ENCODE measurements at places on chromosomes 1 and 21.

GRCh38 chr1:217389895-217390294, 241.0 kb downstream of the GPATCH2 start:
- no peak for DNase-seq

DNA sequence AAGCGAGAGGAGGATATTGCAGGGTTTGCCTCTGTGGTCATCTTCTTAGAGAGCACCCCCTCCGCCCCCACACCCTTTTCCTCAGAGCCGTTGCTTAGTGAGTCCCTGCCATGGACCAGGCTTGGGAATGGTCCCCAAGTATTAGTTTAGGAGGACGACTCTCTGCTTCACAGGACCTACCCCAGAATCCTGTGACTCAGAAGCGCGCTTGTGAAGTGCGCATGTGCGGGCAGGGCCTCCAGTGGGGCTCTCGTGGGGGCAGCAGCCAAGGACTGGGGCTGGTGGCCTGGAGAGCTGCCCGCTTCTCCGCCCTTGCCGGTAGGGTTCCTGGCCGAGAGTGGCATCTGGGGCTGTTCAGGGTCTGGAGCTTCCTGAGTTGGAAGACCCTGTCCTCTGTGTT, 37.3 kb upstream of the HMGN1 start:
- no peak for DNase-seq

DNA sequence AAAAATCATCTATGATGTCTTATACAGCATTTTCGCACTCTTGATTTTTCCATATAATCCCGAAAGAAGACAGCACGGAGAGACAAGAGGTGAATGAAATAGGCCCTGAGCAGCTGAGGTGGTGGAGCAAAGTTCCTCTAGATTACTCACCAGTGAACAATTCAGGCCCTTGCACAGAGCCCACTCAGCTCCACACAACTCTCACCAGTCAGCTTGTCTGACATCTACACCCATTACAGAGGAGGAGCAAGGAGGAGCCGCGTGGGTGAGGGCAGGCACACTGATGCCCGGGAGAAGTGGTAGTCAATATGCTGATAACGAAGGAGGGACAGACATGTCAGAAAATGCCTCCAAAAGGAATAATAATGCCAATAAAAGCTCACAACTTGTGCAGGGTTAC, 59.9 kb downstream of the DNM3 start:
- no peak for DNase-seq

DNA sequence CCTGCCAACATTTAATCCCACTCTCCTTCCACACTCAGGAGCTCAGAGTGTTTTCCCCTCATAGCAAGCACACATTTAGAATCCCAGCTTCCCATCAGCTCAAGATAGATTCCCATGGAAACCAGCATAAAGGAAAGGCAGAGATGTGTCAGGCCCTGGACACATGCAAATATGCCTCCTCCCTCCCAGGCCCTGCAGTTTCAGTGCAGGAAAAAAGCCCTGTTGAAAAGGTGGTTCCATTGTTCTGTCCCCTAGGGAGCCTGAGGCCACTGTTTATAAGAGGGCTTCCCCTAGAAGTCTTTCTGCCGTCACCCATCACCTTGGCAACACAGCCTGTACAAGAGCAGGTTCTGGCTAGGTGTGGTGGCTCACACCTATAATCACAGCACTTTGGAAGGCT, 3.6 kb downstream of the CACNA1S start:
- no peak for DNase-seq

DNA sequence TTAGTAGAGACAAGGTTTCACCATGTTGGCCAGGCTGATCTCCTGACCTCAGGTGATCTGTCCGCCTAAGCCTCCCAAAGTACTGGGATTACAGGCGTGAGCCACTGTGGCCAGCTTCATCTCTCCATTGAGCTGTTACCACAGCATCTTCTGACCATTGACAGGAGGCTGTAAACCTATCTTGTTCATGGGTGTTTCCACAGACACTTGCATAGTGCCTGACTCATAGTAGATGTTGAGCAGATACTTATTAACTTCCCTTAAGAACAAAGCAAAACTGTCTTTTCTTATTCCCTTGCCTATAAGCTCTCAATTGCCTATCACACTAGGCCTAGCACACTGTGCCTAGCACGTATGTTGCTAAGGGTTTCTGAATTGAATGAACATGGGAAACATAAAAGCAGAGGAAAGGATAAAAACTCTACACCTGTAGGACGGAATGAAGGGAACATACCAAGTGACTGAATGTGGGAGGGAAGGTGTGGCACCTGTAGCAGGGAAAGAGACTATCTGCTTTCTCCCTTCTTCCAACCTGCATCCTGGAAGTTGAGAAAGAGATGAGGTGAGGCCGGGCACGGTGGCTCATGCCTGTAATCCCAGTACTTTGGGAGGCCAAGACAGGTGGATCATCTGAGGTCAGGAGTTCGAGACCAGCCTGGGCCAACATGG, 1.2 kb upstream of the C1orf54 start:
- DNase-seq: no peak

DNA sequence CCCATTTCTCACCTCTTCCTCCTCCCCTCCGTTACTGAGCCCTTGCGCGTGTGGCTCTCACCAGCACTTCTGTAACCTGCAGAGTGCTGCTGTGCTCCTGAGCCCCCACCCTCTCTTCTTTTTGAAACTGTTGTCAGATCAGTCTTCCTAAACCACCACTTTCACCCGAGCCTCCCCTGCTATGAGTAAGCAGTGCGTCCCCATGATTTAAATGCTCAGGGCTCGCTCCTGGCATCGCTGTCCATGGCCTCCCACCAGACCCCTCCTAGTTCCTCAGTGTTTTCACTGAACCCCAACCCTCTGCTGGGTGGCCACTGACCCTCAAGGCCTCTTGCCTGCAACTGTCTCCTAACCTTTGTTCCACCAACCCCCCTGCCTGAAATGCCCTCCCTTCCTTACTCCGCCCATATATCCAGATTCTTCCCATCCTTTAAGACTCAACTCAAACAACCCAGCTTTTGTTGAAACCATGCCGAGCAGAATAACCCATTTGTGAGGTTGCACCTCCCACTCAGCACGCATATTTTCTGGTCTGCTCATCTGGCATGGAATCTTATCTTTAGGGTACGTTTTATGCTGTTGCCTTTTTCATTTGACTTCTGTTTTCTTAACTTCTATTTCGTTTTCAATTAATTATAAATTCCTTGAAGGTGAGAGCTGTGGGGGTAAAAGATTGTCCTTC, 64.5 kb upstream of the FAM3B start:
- DNase-seq: no peak

All from HuH-7 (cell line).